Endothelial cell (in vitro differentiated cells): ENCODE measurements at places on chromosomes 3 and 15. TPM values are rescaled to one million over a fixed set of nuclear protein-coding genes. Genes with fewer than 3 reads are reported as not detected.
A peak's percentile ranks its signal among the peaks of the same experiment; 100 is the strongest.

DNA sequence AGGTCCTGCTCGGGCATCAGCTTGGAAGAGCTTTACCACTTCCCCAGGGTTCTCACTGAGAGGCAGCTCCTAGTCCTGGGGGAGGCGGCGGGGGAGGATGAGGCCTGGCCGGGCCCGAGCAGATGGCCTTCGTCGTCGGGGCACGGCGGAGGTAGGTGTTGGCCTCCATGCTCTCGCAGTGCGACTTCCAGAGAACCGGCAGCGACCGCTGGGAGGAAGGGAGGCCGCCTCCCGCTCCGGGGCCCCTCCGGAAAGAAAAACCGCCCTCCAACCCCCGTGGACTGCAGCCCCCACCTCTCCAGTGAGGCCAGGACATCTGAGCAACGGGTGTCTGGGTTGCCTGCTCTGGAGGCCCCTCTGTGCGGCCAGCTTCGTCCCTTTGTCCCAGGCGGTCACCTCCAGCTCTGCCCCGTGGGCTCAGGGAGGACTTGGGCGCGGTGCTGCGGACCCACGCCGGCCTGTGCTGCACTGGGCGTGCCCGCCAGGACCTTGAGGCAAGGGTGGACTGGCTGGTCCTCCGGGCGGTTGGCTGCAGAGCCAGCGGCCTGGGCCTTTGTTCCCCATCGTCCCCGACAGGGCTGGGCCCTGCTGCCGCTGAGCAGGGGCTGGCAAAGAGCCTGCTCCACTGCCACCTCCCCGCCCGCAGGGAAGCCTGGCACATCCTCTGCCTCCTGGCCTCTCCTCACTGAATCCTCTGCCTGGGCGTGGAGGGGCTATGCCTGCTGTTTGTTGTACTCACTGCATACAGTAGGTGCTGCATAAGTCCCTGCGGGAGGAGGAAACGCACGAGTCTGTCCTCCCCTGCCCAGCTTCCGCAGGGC is 13.6 kb upstream of the GP9 start:
- no peak for DNase-seq

- DNase-seq, result peak; percentile 49
Observed at GRCh38 chr3:53236112-53236841, 19.5 kb downstream of the TKT start.

The DPPA4 gene
- 80.5 TPM for total RNA-seq

The PXYLP1 gene
- 4.4 TPM for total RNA-seq

DNA sequence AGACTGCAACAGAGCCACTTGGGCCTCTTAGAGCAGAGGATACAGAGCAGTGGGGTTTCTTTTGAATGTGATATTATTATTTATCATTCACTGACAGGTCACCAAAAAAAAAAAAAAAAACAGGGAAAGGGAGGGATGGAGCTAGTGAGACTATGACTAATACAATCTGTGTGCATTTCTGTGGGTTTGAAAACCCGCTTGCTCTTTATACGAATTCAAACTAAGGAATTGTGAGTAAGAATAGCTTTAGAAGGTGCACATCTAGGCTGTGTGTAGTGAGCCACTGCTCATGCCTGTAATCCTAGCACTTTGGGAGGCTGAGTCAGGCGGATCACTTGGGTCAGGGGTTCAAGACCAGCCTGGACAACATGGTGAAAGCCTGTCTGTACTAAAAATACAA is 186.6 kb upstream of the MANF start:
- no peak for DNase-seq

- DNase-seq, result no peak
Observed at GRCh38 chr15:32853592-32853991, 135.8 kb downstream of the GREM1 start.

DNA sequence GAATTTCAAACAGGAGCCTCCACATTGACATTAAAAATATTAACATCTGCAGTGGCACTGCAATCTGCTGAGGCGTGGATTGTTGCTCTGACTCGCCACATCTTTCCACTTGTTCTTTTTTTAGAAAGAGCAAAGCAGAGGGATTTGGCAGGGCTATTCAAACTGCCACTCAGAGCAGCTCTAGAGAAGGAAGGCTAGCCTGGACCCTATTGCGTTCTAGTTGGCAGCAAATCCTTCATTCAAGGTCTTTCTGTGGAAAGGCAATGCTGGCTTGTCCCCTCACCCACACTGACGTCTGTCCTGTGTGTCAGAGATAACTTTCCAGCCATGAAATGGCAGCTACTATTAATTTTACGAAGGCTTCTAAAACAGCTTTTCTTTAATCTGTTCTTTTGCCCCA is 483.2 kb upstream of the SGO1 start:
- no peak for DNase-seq

- DNase-seq, result no peak
Observed at GRCh38 chr3:123834631-123835030, 49.5 kb downstream of the MYLK start.

GRCh38 chr3:48514431-48515227 is 10.7 kb upstream of the SHISA5 start:
- no peak for DNase-seq

DNA sequence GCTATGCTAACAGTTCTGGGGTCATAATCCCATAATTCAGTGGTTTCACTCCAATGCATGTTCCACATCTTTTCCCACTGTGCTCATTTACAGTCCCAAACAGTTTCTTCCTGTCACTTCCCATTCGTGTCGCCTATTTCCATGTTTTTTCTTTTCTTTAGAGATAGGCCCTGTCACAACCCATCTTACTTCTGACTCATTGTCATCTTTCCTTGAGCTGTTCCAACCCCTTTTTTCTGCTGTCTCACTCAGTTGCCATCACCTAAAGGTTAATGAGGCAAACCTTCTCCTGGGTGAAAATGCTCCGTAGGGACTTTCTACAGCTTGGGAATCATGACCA is 814.5 kb downstream of the VGLL3 start:
- DNase-seq, result no peak

DNA sequence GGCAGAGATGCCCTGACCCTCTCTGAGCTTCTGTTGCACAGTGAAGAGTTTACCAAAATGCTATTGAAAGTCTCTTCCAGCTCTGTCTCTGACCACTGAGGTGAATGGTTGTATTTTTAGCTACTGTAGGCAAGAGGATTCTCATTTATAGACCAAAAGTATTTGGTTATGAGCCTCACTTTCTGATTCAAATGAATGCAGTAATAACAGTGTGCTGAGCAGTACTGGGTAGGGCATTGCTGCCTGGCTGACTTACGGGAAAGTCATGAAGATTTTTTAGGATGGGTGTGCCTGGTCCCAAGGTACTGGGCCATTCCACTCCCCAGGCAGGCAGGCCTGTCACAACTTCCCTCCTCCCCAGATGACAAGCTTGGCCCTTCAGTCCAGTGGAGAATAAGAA is 15.5 kb downstream of the PLA1A start:
- no peak for DNase-seq

- DNase-seq, result no peak
Observed at GRCh38 chr3:72346526-72346926, 501.7 kb downstream of the SHQ1 start.

GRCh38 chr3:64561325-64561843 is 126.4 kb downstream of the ADAMTS9 start:
- no peak for DNase-seq

DNA sequence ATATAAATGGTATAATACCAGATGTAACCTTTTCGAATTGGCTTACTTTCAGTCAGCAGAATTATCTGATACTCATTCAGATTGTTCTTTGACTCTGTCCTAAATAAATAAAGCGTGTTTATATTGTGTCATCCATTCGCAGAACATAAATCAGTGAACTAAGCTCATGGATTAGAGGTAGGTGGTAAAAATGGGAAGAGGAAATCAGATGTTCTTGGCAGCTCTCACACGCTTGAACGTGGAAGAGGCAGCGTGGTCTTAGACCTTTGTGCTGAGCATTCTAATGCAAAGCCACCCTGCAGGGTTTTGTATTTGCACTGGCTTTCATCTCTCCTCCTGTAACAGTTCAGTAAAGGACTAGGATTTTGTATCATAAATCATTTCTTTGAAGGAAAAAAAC is 441.4 kb downstream of the GABRG3 start:
- no peak for DNase-seq

GRCh38 chr3:138347960-138348753 is at the start of gene MRAS:
Gene MRAS, plus strand, starts transcription at chr3:138348579. Its CDS starts 24,305 bp downstream, at chr3:138372884.
- peak; percentile 69 for DNase-seq

GRCh38 chr15:84638103-84638502 is 16.0 kb downstream of the WDR73 start:
- no peak for DNase-seq

GRCh38 chr3:104553121-104553520 is 813.6 kb upstream of the ALCAM start:
- no peak for DNase-seq
